ENCODE measurements at places on chromosomes 4 and X.

GRCh38 chr4:23456864-23457263 lies 433.0 kb downstream of the PPARGC1A start:
- DNase-seq = no peak

DNA sequence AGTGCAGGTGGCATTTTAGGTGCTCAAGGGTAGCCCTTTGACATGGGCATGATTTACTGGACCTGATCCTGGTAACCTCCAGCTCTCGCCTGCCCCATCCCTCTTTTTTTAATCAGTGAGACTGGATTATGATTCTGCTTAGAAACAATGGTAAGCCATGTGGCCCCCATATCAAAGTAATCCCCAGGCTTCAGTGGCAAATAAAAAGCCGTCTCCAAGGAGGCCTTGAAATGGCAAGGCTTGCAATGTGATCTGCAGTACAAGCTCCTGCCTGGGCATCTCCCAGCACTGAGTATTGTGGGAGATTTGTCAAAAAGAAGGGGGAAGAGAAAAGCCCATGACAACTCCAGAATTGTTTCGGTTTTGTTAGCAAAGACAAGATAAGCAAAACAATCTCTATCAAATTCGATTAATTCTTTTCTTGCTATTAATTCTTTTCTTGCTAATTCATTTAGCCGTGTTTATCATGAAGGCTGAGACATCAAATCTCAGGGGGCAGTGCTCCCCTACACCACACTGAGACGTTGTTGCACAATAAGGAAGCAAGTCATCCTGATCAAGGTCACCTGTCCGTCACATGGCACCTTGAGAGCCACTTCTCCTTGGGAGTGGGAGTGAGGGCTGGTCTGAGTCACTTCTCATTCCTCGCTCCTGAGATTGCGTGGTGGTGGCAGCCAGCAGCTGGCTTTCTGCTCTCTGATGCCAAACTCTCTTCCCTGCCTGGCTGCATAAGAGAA lies 312.7 kb upstream of the GATB start:
- DNase-seq = no peak

- DNase-seq = no peak
Measured at GRCh38 chrX:77975755-77976154, 6.3 kb upstream of the PGAM4 start.

- DNase-seq = no peak
Measured at GRCh38 chr4:15434091-15434490, 6.3 kb downstream of the C1QTNF7 start.

- no peak for DNase-seq
Measured at GRCh38 chr4:184814686-184815045, 11.1 kb downstream of the ACSL1 start.
